ENCODE measurements at places on chromosomes 1 and 21. TPM values are rescaled to one million over a fixed set of nuclear protein-coding genes. Genes with fewer than 3 reads are reported as not detected.

CFAP57 gene
- total RNA-seq: not detected

DNA sequence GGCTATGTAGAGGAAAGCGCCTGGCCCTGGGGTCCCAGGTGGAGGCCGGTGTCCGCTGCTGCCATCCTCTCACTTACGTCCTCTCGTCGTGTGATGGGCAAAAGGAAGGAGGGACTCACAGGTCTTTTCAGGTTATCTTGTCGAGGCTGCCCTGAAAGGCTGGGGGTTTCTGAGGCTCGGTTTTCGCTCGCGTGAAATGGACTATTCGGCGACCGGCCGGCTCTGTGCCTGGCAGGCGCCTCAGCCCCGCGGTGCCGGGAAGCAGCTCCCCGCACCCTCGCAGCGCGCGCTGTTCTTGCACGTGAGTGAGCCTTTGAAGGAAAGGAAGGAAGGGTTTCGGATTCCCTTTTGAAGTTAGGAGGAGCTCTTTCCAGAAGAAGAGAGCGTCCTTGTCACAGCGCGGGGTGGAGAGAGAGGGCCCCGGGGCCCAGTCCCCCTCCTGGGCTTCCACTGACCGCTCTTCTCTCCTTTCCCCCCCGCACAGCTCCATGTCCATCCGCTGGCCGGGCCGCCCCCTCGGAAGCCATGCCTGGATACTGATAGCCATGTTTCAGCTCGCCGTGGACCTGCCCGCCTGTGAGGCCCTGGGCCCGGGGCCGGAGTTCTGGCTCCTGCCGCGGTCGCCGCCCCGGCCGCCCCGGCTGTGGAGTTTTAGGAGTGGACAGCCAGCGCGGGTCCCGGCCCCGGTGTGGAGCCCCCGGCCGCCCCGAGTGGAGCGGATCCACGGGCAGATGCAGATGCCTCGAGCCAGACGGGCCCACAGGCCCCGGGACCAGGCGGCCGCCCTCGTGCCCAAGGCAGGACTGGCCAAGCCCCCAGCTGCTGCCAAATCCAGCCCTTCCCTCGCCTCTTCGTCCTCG, 57.2 kb downstream of the AJAP1 start:
- DNase-seq: no peak

ZNF669 gene
- total RNA-seq: 8.4 TPM

DNA sequence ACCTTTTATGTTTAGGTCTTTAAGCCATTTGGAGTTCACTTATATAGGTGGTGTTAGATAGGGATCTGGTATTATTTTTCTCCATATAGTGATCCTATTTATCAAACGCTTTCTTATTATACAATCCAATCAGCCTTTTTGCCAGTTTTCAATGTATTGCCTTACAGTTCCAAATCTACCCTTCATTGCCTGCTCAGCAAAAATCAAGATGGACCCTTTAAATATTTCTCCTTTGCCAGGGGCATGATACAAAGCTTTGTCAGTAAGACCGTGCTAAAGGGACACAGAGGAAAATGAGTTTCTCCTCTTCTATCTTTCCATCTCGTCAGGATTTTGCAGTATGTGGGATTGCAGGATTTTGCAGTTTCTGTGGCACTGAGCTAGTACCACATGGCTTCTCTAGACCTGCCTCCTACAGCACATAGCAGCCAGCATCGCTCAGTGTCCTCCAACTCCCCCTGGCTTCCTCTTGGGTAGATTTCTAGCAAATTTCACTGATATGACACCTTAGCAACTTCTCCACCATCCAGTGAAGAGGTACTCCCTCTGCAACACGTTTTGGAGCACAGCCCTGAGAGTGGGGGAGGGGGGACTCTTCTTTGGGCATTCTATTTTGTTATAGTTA, 22.5 kb upstream of the CAP1 start:
- no peak for DNase-seq

- no peak for DNase-seq
These were observed 19.7 kb upstream of the ABCG1 start for GRCh38 chr21:42198929-42199867.

DNA sequence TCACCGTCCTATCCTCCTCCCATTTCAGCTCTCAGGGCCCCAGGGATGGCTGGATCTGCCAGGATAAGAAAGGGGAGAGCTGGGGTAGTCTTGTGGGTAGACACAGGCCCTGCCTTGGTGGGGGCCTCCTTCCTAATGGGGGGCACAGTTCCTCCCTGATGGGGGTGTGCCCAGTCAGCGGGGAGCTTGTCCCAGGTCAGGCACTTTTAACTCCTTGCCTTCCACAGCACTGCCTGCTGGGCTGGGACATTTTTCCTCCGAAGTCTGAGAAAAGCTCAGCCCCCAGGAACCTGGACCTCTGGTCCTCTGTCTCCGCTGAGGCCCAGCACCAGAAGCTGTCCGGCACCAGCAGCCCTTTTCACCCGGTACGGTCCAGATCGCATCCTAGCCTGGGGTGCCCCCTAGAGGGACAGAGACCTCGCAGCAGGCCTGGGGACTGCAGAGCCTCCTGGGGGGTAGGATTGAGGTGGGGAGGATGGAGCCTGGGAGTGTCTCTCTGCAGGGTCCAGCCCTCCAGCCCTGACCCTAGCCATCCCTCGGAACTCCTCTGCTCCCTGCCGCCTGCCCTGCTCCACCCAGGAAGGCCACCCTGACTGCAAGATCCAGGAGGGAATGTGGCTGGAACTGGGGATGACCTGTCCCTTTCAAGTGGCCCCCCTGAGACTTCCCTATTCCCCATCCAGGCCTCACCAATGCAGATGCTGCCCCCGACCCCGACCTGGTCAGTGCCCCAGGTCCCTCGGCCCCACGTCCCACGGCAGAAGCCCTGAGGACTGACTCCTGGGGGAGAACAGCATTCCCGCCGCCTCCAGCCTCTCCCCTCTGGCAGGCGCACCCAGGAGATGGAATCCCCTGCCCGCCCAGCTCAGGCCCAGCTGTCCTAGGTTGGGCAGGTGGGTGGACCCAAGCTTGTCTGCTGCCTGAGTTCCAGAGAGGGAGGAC, 12.0 kb downstream of the MIIP start:
- DNase-seq: peak; percentile 65

DNA sequence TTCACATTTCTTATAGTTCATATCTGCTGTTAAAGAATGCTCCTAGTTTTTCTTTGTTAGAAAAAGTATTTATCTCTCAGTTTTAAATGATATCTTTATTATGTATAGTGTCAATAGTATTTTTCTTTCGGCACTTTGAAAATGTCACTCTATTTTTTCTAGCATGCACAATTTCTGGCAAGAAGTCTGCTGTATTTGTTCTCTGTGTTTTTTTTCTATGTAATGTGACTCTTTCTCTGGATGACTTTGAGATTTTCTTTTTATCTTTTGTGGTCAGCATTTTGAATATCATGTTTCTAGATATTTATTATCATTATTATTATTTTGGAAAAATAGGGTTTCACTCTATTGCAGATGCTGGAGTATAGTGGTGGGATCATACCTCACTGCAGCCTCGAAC, 285.2 kb downstream of the PTGER3 start:
- DNase-seq: no peak

EXO5 gene
- total RNA-seq: 9.7 TPM

GJB3 gene
- total RNA-seq: not detected

KRTAP11-1 gene
- not detected for total RNA-seq

DNA sequence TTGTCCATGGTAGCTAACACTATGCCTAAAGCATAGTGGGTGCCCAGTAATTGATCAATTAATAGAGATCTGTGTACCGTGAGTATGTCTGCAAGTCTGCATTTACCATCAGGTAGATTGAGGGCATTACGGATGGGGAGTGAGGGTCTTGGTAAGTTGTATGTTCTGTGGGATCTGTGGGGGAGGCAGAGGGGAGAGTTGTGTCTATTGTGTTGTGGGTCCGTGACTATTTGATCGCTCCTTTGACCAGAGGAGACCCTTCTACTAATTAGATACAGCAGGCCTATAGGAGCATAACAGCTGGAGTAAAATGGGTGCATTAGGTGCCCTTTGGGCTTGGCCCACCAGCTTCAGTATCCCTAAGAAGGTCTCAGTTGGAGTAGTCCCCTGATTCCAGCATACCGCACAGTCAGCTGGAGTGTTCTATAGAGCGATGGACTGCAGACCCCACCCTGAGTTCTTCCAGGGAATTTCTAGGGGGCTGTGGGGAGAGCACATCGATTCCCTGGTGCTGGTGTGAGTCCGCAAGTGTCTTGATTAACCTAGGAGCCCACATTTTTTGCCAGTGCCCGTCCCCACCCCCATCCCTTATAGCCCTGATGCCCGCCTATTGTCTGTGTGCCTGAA, 55.9 kb downstream of the RHBG start:
- DNase-seq: no peak

HFM1 gene
- total RNA-seq: not detected

- no peak for DNase-seq
These were observed 7.5 kb downstream of the PFKFB2 start for GRCh38 chr1:207060596-207060995.

DAB1 gene
- 0.46 TPM for total RNA-seq

DNA sequence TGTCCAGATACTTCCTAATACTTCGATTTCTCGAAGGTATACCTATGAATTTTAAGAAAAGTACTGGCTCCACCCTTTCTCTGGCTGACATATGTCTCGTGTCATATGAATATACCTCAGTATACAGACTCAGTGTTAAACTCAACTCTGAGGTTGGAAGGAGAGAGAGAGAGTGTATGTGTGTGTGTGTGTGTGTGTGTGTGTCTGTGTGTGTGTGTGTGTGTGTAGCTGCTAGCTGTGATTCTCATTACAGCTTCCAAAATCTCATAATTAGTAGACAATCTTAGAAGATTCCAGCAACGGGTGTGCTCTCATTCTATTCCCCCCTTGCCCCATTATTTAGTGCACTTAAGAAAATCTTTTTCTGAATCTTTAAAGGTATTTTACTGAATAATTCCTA, 380.3 kb upstream of the B3GALT2 start:
- DNase-seq: no peak

All from activated CD4-positive, alpha-beta memory T cell treated with anti-CD3 and anti-CD28 coated beads for 36 hours (primary cell).